ENCODE measurements at places on chromosomes 3 and 15. TPM values are rescaled to one million over a fixed set of nuclear protein-coding genes. Genes with fewer than 3 reads are reported as not detected.

Gene PCLAF
- 12.3 TPM for total RNA-seq

Gene ZBTB11
- total RNA-seq: 16.6 TPM

Gene RAB6B
- total RNA-seq: 11.4 TPM

Gene SYNM
- total RNA-seq: 15.3 TPM

Gene ZPLD1
- total RNA-seq: 0.21 TPM

Gene PLSCR2
- 0.73 TPM for total RNA-seq

Gene AADAC
- 1.1 TPM for total RNA-seq

Gene DUOX1
- 198 TPM for total RNA-seq

Gene SRGAP3
- total RNA-seq: 5.1 TPM

Gene ARRDC4
- total RNA-seq: 29.5 TPM

Gene CGNL1
- total RNA-seq: 68.1 TPM

- DNase-seq: no peak
- no peak overlapping the region for H3K27ac ChIP-seq
- no peaks in the 10 kb centered on the region for H3K27me3 ChIP-seq
- peaks cover 8% of the 10 kb centered on the region for H3K4me1 ChIP-seq
Measured at GRCh38 chr3:72334681-72335457, 513.4 kb downstream of the SHQ1 start.

DNA sequence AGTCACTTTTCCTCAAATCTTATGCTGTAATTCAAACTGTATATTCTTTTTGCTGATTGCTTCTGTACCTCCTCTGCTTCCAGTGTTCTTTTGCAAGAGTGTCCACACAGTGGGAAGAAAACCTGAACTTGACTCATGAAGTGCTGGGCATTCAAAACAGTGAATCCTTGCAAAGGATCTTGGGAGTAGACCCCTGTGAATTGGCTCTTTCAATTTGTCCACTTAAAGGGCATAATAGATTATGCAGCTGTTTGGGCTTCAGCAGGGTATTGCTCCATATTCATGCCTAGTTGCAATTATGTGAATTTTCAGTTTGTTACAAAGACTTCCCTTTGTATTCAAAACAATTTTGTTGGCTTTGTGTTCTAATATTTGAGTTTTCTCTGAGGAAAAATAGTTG is 11.4 kb downstream of the ZFAND6 start:
- peaks cover 18% of the 10 kb centered on the region for H3K4me1 ChIP-seq
- no peaks in the 10 kb centered on the region for H3K27me3 ChIP-seq
- no peak overlapping the region for H3K27ac ChIP-seq
- H3K36me3 ChIP-seq: no peaks in the 10 kb centered on the region

DNA sequence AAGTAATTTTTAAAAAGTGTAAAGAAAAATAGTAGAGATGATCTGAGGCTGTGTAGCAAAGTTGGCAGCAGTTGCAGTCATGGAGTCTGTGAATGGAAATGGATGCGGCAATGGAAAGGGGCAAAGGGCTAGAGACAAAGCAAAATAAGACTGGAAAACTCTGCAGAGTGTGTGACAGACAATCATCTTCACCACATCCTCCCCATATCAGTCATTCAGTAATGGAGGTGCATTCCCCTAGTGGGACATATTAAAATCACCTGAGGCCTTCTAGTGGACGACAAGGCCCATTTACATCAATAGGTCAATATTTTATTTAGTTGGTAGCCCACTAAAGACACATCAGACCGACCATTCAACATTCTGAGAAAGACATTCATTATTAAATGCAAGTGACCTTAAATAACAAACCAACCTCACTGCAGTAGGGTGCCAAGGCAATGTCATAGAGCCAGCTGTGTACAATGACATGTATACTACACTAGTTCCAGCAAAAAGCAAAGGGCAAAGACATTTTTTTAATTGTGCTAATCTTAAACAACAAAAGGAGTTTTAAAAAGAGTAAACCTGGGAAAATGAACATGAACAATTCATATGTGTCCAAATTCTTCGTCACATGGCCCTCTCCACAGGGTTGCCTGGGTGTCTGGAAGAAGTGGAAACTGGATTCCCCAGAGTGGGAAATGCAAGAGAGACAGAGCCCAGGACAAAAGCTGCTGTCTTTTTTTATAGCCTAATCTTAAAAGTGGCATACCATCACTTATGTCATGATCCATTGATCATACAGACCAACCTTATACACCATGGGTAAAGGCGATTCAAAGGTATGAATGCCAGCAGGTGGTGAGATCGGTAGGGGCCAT is 15.6 kb upstream of the RAP2B start:
- no peaks in the 10 kb centered on the region for H3K36me3 ChIP-seq
- no peaks in the 10 kb centered on the region for H3K4me1 ChIP-seq

- no peak for DNase-seq
- H3K27me3 ChIP-seq: no peaks in the 10 kb centered on the region
- no peak overlapping the region for H3K27ac ChIP-seq
- H3K36me3 ChIP-seq: no peaks in the 10 kb centered on the region
- no peak overlapping the region for H3K4me3 ChIP-seq
Measured at GRCh38 chr15:39669661-39670060, 88.8 kb downstream of the THBS1 start.

GRCh38 chr15:54033869-54034458 is 55.7 kb downstream of the UNC13C start:
- H3K4me1 ChIP-seq: no peaks in the 10 kb centered on the region
- DNase-seq: no peak
- H3K36me3 ChIP-seq: no peaks in the 10 kb centered on the region
- H3K27ac ChIP-seq: no peak overlapping the region

- DNase-seq: no peak
- H3K36me3 ChIP-seq: peaks cover 90% of the 10 kb centered on the region
- H3K4me1 ChIP-seq: peaks cover 19% of the 10 kb centered on the region
- no peaks in the 10 kb centered on the region for H3K27me3 ChIP-seq
Measured at GRCh38 chr3:149018247-149018646, 26.9 kb downstream of the GYG1 start.

DNA sequence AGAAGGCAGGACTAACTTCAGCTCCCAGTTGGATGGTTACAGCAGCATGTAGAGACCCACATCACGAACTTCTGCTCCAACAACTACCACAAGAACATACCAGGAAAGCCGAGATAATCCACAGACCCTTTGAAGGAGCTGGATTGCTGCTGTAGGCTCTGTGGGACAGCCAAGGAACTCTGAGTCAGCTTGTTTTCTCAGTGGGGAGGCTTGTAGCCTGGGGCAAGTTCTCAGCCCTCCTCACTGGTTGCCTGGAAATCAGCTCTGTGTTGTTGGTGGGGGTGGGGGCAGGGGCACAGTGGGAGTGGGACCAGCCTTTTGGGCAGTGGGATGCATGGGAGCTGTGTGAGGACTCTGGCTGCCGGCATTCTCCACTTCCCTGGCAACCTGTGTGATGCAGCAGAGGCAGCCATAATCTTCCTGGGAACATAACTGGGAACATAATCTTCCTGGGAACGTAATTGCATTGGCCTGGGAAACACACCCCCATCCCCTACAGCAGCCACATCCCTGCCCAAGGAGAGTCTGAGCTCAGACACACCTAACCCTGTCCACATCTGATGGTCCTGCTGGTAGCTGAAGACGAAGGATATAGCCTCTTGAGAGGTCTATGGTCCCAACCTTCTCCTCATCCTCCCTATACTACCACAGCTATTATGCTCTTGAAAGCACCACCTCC is 153.1 kb downstream of the PEAK1 start:
- H3K4me3 ChIP-seq: no peak overlapping the region
- no peaks in the 10 kb centered on the region for H3K27me3 ChIP-seq
- H3K27ac ChIP-seq: no peak overlapping the region
- no peaks in the 10 kb centered on the region for H3K4me1 ChIP-seq
- H3K36me3 ChIP-seq: no peaks in the 10 kb centered on the region

DNA sequence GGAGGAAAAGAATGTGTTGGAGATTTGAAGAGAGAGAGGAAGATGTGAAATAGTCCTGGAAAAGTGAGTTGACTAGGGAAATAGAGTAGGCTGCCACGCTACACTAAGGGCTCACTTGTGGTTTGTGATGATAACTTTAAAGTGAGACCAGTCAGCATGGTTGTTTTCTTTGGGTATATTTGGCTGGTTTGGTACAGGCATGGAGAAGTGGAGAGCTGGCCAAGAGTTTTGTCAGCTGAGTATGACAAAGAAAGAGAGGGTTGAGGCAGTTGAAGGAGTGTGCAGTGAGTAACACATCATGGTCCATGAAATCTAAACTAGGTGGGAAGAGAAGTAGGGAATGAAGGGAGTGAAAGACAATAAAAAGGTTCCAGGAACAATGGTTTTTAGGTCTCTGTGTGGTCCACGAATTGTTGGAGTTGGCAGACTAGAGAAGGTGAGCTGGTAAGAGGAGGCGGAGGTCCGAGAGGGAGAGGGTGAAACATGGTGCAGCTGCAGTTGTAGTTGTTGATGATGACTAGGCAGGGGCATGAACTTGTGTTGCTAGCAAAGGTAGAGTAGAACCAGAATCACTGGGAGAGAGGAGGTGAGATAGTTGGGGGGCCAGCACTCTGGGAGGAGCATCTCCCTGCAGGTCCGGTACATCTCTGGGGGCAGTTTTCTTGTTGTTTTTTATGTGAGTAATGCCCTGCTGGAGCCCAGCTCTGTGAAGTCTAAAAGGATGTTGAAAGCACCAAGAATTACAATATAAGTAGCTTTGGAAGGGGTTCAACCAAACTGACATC is 21.0 kb downstream of the ZNF80 start:
- DNase-seq: no peak
- H3K27me3 ChIP-seq: no peaks in the 10 kb centered on the region
- H3K4me3 ChIP-seq: no peak overlapping the region
- no peaks in the 10 kb centered on the region for H3K36me3 ChIP-seq

DNA sequence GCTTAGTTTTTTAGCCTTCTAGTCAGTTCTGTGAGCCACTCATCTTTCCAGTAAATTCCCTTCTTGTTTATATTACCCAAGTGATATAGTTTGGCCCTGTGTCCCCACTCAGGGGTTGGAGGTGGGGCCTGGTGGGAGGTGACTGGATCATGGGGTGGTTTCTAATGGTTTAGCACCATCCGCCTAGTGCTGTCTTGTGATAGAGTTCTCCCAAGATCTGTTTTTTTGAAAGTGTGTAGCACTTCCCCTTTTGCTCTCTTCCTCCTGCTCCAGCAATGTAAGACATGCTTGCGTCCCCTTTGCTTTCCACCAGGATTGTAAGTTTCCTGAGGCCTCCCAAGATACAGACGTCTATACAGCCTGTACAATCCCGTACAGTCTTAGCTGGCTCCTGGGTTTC is 53.7 kb upstream of the INO80 start:
- peaks cover 4% of the 10 kb centered on the region for H3K4me1 ChIP-seq
- DNase-seq: no peak
- H3K4me3 ChIP-seq: no peak overlapping the region

DNA sequence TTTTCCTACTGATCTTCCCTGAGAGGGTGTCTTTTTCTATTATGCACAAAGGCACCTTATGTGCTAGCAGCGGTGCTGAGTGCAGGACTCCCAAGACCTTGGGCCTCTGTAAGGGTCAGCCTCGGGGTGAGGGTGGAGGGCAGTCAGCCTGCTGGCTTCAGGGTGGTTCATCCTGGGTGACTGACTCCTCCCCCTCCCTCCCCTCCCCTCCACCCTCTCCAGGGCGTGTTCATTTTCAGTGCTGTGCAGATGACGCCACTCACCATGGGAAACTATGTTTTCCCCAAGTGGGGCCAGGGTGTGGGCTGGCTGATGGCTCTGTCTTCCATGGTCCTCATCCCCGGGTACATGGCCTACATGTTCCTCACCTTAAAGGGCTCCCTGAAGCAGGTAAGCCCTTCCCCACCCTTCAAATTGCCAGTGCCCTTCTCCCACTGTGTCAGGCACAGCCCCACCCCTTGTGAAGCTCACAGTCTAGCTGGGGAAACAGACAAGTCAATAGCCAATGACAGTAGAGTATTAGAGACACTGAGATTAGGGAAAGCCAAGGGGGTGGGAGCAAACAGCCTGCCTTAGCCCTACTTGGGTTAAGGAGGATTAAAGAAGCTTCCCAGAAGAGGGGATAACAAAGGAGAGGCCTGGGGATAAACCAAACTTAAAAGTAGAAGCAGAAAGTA is 41.9 kb downstream of the SLC6A1 start:
- H3K27me3 ChIP-seq: peaks cover 53% of the 10 kb centered on the region
- DNase-seq: no peak
- H3K4me1 ChIP-seq: no peaks in the 10 kb centered on the region
- no peak overlapping the region for H3K27ac ChIP-seq
- no peak overlapping the region for H3K4me3 ChIP-seq

- DNase-seq: peak; percentile 75
- H3K27ac ChIP-seq: peak overlapping the region; percentile 80
- H3K36me3 ChIP-seq: no peaks in the 10 kb centered on the region
- no peak overlapping the region for H3K4me3 ChIP-seq
- H3K4me1 ChIP-seq: peaks cover 45% of the 10 kb centered on the region
- no peaks in the 10 kb centered on the region for H3K27me3 ChIP-seq
Measured at GRCh38 chr15:63234451-63234870, 42.9 kb upstream of the APH1B start.

DNA sequence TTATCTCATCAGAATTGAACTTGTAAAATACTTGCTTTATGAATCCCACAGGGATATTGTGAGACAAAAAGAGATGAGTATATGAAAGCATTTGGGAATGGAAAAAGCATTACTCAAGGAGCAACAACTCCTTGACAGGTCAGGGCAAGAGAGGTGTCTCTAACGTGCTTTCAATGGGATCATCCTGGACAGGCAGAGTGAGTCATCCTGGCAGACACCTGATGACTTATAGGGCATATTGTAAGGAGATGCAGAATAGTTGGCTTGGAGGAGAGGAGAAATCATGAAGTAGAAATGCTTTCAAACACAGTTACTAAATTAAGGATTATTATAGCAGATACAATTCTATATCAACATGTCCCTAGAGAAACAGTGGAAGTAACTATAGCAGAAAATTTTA is 71.9 kb upstream of the THSD4 start:
- H3K36me3 ChIP-seq: no peaks in the 10 kb centered on the region
- H3K4me3 ChIP-seq: no peak overlapping the region
- H3K27ac ChIP-seq: no peak overlapping the region
- DNase-seq: no peak
- no peaks in the 10 kb centered on the region for H3K27me3 ChIP-seq

DNA sequence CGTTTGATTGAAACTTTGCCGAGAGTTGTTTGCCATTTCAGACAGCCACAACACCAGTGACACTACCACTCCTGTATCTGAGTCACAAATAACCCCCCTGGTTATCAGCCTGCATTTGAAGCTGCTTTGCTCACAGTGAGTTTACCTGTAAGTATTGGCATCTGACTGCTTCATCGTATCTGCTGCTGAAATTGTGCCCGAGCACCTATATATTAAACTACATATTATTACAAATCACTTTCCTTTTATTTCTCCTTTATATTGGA is 39.2 kb upstream of the SPSB4 start:
- H3K4me3 ChIP-seq: no peak overlapping the region
- H3K27ac ChIP-seq: no peak overlapping the region
- H3K27me3 ChIP-seq: peaks cover 13% of the 10 kb centered on the region

GRCh38 chr3:160196511-160197104 is 28.6 kb upstream of the C3orf80 start:
- no peak for DNase-seq
- H3K36me3 ChIP-seq: no peaks in the 10 kb centered on the region
- no peak overlapping the region for H3K27ac ChIP-seq
- no peaks in the 10 kb centered on the region for H3K27me3 ChIP-seq
- no peak overlapping the region for H3K4me3 ChIP-seq
- H3K4me1 ChIP-seq: no peaks in the 10 kb centered on the region
